ENCODE measurements at places on chromosomes 7 and 10.

DNA sequence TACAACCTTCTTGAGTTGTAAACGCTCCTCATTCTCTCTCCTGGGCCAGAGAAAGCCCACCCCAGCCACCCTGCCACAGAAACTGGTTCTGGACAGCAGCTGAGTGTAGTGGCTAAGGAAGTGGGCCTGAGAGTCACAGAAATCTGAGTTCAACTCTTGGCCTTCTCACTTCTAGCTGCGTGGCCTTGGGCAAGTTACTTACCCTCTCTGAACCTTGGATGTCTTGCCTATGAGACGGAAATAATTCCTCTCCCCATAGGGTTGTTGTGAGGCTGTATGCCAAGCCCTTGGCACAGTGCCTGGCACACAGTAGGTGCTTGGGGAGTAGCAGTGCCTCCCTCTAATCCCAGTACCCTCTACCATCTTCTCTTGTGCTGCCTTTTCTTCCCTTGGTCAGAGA, 51.5 kb downstream of the ADAMTS14 start:
- DNase-seq, result no peak

- DNase-seq, result no peak
Measured at GRCh38 chr10:122878799-122879338, 512 bp downstream of the FAM24B start.

DNA sequence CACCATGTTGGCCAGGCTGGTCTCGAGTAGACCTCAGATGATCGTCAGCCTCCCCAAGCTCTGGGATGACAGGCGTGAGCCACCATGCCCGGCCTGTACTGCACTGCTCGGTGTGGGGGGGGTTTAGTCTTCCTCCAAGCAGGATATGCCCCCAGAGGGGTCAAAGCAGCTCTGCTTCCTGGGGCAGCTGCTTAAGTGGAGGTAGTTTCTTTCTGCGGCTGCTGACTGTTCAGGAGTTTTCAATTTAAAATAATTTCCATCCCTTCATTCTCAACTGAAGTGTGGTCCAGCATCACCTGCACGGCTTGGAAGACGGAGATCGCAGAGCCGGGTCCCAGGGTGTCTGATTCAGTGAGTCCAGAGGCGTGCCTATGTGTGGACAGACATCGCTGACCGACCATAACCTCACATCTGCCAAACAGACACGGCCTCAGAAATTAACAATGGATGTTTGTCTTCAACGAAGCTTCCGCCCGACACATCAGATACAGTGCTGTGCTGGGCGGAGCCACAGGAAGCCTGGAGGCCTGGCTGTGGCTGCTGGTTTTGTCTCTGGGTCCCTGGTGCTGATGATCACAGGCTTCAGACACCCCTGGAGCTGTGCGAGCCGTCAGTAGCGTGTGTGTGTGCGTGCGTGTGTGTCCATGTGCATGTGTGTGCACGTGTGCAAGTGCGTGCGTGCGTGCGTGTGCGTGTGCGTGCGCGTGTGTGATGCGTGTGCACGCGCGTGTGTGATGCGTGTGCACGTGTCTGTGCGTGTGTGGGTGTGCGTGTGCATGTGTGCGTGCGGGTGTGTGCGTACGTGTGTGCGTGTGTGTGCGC, 226.5 kb upstream of the PITRM1 start:
- DNase-seq, result no peak

DNA sequence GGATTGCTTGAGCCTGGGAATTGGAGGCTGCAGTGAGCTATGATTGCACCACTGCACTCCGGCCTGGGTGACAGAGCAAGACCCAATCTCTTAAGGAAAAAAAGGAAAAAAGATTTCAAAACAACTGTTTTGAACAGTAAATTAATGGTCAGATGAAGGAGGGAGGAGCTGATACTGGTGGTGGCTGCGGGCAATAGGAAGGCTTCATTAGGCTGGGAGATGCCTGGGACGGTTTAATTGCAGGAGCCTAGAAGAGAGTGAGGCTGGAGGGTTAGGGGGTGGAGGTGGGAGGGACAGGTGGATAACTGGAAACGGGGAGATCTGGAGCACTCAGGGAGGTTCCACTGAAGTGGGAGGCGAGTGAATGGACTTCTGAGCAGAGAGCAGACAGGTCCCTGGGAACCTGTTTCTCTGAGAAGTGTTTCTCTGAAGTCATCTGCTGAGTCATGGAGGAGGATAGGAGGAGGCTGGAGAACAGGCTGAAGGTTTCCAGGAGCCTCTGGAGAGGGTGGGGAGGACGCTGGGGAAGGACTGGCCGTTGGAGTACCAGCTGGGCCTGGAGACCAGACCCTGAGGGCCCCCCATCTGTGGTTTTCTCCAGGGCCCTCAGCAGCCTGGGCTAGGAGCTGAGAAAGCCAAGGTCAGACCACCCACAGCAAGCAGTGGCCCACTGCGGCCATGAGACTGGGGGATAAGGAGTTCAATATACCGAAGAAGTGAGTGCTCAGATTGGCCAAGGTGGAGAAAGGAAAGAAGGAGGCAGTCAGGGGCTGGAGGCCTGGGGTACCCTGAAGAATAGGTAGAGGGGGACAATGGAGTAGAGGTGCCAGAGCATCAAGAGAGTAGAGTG, 14.4 kb upstream of the YWHAG start:
- DNase-seq, result no peak

DNA sequence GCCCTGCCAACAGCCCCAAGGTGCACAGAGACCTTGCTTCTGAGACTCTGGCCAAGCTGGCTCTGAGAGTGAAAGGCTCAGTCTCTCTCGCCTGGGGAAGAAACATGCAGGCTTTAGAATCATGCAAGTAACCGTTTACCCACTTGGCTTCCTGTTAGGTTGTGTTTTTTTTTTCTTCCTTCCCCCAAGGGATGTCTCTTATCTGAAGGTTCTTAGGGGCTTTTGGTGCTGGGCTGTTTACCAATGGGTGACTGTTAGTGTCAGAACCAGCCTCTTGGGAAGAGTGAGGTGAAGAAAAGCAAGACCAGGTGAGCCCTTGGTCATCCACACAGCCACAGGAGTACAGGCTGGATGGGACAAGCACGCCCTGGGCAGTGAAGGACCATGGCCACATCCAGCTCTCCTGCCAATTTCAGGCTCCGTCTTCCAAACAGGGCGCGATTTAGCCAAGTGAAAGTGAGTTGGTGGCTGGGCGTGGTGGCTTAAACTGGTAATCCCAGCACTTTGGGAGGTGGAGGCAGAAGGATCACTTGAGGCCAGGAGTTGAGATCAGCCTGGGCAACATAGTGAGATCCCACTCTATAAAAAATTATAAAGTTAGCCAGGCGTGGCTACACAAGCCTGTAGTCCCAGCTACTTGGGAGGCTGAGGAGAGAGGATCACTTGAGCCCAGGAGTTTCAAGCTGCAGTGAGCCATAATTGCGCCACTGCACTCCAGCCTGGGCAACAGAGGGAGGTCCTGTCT, 76.3 kb upstream of the CUX1 start:
- DNase-seq, result no peak

DNA sequence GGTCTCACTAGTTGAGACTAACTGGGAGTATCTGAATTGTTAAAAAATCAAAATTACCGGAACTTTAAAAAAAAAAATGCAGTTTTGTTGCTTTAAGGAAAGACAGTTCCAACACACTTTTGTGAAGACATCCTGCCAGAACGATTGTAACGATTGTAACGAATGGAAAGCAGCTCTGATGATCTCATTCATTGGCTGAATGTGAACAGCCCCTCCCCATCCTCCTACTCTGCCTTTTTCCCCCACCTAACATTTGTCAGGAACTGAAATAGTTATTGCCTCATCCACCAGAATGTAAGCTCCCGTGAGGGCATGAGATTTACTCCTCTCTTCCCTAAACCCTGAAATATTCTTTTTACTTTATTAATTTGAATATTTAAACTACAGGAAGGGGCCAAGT, 23.1 kb upstream of the ZC3HAV1L start:
- no peak for DNase-seq

GRCh38 chr10:3173171-3173878, 743 bp upstream of the PITRM1 start:
- no peak for DNase-seq

Measured in CD4-positive, alpha-beta memory T cell (primary cell).